ENCODE measurements at places on chromosomes 4 and X.

DNA sequence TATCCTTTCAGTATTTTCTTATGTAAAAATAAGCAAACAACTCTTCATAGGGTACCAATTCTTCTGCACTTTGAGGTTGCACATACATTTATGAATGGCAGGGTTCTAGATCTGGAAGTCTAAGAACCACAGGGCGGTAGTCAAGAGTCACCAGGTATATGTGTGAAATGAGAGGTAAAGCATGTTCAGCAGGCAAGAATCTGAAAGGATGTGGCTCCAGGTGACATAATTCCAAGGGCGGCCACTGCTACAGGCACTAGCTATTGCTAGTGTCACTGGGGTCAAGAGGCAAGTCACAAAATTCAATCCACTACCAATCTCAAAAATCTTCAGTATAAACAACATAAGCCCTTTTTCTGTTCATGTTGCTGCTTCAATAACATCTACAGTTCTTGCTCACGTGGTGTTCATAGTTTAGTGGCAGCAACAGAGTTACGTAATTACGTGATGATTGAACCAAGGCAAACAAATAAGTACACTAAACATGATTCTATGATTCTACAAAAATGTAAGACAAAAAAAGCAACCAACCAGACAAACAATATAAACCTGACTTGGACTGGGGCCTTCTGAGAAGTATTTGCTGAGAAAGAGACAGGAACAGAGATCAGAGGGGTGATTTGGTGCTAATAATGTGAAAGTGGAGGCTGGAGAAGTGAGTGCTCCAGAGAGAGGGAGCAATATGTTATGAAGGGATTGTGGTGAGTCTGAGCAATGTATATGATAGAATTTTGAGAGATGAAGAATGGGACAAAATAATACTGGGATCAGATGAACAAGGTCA is 101.7 kb downstream of the NAA11 start:
- DNase-seq = no peak

- no peak for DNase-seq
Observed at GRCh38 chr4:1608196-1608820, 75.8 kb downstream of the FAM53A start.

GRCh38 chr4:183797011-183797444 is 108.1 kb upstream of the STOX2 start:
- no peak for DNase-seq

DNA sequence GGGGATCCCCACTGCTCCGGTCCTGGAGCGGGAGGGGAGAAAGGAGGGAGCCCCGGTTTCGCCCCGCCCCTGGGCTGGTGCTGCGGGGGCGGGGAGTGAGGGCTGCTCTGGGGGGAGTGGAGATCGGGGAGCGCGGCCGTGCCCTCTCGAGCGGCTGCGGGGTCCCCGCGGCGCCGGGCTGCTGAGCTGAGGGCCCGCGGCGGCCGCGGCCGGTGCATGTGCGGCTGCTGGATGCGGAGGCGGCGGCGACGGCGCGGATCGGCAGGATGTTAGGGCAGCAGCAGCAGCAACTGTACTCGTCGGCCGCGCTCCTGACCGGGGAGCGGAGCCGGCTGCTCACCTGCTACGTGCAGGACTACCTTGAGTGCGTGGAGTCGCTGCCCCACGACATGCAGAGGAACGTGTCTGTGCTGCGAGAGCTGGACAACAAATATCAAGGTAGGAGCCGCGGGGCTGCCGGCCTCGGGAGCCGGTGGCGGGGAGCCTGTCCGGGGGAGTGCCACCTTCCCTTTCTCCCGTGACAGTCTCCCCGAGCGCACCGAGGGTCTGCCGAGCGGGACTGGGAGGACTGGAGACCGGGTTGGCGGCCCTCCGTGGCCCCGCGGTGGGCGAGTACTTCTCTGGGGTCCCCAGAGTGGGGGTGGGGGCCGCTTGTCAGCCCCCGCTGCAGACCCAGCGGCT is at the start of gene ING2:
TSS of gene ING2 (plus strand) at position 129 of the 681 bp plus-strand sequence. CDS start at position 267, 138 bp downstream.
- peak; percentile 61 for DNase-seq

- DNase-seq = no peak
Observed at GRCh38 chr4:1769692-1770091, 23.4 kb upstream of the FGFR3 start.

- DNase-seq = no peak
Observed at GRCh38 chr4:176805155-176805554, 12.4 kb upstream of the VEGFC start.
